ENCODE measurements at places on chromosomes 1 and 21.

GRCh38 chr1:48261881-48262400 lies 39.4 kb downstream of the SLC5A9 start:
- no peak for DNase-seq

GRCh38 chr1:109040627-109040988 lies 1.3 kb downstream of the WDR47 start:
- no peak for DNase-seq

DNA sequence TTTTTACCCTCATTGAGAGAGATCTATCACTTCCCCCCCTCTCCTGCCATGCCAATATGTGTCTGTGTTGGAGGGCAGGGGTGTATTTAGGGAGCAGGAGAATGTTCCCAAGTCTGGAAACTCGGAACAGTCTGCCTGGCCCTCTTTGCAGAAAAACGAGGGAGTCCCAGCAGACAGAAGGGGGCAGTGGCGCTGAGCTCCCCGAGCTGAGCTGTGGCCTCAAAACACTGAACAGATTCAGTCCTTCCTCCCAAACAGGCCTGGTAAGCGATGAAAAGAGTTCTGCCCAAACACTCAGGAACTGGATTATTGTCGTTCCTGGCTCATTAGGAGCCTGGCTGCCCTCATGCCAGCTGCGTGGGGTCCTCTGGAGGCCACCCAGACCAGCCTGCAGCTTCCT lies 981 bp downstream of the CLDN14 start:
- DNase-seq = no peak

- no peak for DNase-seq
These were observed 55.8 kb downstream of the COL18A1 start for GRCh38 chr21:45460611-45461368.

- no peak for DNase-seq
These were observed 103.9 kb downstream of the ZBTB18 start for GRCh38 chr1:244154872-244155531.

DNA sequence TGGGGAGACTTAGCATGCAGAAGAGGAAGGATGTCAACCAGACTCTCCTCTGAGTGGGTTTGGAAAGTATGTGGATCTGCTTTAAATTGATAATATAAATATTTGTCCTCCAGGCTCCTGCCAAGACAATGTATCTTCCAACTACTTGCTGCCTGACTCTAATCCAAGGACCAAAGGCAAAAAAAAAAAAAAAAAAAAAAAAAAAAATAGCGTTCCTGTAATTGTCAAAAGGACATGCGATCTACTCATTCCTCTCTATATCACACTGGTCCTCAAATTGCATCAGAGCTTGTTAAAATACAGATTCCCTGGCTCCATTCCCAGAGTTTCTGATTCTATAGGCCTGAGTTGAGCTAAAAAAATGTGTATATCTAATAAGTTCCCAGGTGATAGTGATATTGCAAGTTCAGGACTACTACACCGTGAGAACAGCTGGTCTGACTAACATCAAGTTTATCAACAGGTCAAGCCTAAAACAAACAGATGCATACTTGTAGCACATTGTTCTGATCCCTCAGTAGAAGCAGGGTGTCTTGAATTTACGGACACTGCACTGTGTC lies 141.3 kb downstream of the TNR start:
- no peak for DNase-seq

DNA sequence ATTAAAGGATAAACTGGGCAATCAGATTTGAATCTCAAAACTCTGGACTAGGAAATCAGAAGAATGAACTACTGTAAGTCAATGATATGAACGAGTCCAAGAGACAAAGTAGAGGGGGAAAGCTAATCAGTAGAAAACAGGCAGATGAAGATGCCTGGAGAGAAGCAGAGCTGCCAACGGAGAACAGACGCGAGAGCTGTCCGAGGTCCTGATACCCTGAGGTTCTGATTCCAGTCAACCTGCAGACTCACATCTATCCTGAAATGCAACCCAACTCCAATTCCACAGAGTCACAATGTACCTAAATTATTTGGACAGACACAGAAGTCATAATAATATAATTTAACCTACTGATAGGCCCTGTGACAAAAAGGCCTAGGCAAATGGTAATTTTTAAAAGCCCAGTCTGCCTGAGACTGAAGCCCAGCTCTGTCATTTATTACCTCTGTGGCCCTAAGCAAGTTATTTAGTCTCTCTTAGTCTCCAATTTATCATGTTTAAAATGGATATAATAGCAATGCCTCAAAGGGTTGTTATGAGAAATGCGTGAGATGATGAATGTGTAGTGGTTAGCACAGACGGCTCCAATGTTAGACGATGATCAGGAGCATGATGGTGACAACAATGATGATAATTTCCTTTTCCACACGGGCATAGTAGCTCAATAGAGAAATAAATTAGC lies 33.4 kb downstream of the RGS7 start:
- DNase-seq = no peak

DNA sequence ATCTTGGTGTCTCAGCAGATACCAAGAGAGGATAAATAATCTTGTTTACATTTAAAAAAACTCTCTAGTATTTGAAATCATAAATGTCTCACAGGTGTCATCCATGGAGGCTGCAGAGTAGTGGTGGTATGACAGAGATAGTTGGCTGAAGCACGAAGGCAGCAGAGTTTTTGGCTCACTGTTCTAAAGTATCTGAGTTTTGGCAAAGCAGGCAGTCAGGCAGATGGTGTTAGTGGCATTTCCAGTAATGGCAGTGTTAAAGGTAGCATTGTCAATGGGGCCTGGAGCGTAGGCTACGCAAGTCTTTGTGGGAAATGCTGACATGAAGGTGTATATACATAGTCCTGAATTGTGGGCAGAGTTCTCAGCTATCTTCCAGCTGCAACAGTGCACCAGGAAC lies 68.5 kb upstream of the HSD17B7 start:
- DNase-seq = no peak

DNA sequence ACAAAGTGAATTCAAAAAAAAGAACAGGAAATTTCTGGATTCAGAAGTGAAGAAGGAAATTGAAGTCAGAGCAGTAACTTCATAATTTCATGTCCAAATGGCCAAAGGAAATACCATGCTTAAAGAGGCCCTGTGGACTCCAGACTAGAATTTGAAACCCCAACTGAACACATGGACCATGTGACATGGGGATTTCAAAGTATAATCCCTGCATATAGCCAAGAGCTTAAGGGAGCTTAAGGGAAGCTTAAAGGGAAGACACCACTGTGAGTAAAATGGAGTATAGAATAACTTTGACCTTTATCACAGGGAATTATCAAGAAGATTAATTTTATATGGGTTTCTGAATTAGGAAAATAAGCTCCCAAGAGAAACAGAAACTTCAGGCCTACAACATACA lies 241.8 kb upstream of the POGK start:
- DNase-seq = no peak

- DNase-seq = no peak
These were observed 33.6 kb downstream of the ACOT11 start for GRCh38 chr1:54581621-54582035.

- DNase-seq = no peak
These were observed 16.3 kb upstream of the MTARC1 start for GRCh38 chr1:220770245-220770913.

GRCh38 chr1:226654046-226654667 lies 84.9 kb downstream of the ITPKB start:
- DNase-seq = no peak

GRCh38 chr1:158952416-158952815 lies 21.1 kb downstream of the PYHIN1 start:
- DNase-seq = no peak

GRCh38 chr1:150626150-150626549 lies 3.3 kb downstream of the ENSA start:
- DNase-seq = no peak

- no peak for DNase-seq
These were observed 48.4 kb downstream of the TRMT1L start for GRCh38 chr1:185108321-185108720.

DNA sequence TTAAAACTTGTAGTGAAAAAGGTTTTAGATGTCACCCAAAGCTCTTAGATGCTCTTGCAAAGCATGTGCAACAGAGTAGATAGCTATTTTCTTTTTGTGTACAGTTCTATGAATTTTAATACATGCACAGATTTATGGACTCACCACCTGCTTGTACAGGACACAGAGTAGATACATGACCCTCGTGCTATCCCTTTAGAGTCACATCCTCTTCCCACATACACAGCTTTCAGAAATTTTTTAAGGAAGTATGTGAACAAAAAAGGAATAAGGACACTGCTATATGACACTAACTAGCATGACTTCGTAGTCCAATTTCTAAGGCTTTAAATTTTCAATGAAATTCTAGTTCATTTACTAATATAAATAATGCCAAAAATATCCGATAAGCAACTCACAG lies 60.9 kb downstream of the ABL2 start:
- DNase-seq = no peak

DNA sequence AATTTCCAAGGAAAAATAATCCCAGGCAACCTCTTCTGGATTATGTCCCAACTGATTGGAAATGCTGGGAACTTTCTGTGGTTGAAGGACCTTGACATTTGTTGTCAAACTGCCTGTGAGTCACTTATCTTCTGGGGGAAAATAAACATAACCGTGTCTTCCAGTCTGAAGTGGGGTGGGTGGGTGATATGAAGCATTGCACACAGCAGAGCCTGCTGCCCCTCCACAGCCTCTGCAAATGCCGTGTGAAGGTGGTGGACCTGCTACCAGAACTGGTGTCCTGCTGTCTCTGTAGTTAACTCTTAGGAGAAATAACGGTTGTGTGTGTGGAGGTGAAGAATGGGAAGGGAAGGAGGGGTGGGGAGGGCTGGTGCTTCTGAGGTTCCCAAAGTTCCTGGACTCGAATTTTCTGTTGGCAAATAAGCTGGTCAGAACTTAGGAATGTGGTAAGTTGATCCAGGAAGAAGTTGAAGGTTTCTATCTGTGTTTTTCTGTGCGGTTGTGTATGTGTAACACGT lies 23.2 kb downstream of the GALNT2 start:
- DNase-seq = no peak

- no peak for DNase-seq
These were observed 4.0 kb downstream of the CASQ2 start for GRCh38 chr1:115764541-115764940.

GRCh38 chr1:160017592-160017991 lies 14.2 kb downstream of the PIGM start:
- DNase-seq = no peak

DNA sequence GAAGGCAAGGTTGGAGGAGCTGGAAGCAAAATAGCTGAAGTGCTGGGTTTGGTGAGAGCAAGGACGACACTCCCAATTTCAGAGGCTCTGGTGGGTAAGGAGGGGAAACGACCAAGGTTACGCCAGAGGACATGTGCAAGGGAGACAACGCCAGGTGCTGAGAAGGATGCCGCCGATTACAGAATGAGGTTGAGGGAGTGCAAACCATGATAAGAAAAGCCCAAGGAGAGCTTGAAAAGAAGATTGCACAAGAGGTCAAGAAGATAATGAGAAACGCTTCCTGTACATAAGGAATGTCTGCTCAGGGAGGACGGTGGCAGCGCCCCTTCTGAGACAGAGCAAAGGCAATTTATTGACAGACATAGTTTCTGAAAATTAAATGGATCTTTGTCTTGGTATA lies 382.0 kb upstream of the PROX1 start:
- DNase-seq = no peak

GRCh38 chr1:115251340-115251748 lies 86.7 kb downstream of the NGF start:
- no peak for DNase-seq

DNA sequence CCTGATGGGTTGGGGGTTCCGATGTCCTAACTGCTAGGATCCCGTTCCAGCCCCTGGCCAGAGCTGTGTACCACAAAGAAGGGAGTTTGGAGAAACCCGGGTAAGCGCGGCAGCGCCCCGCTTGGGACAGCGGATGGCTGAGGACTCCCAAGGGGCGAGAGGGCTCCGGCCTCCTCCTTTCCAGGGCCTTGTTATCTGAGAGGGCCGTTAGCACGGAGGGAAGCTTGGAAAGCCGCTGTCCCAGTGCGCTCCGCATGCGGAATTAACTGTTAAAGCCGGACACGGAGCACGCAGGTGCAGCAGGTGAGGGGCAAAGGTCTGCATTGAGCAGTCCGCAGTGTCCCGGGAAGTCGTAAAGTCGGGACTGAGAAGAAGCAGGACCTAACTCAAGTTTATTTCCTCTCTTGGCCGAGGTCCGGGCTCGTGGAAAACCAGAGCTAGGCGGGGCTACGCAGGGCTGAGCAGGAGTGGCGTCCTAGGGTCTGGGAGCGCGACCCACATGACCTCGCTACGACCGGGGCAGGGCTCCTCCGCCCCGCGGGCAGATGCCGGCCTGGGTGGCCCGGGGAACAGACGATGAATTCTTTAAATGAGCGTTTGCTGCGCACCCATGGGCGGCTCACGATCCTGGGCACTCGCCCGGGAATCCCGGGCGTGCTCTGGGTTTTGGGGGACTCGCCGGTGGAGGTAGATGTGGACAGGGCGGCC lies 4.5 kb downstream of the LHX4 start:
- no peak for DNase-seq

GRCh38 chr1:119861547-119861946 lies 34.8 kb downstream of the ADAM30 start:
- DNase-seq = no peak
